Stimulated activated CD4-positive, alpha-beta T cell treated with anti-CD3 and anti-CD28 coated beads, Interleukin-15, amount 100 ng/mL, for 48 hours (primary cell): ENCODE measurements at places on chromosomes 7 and 10.

DNA sequence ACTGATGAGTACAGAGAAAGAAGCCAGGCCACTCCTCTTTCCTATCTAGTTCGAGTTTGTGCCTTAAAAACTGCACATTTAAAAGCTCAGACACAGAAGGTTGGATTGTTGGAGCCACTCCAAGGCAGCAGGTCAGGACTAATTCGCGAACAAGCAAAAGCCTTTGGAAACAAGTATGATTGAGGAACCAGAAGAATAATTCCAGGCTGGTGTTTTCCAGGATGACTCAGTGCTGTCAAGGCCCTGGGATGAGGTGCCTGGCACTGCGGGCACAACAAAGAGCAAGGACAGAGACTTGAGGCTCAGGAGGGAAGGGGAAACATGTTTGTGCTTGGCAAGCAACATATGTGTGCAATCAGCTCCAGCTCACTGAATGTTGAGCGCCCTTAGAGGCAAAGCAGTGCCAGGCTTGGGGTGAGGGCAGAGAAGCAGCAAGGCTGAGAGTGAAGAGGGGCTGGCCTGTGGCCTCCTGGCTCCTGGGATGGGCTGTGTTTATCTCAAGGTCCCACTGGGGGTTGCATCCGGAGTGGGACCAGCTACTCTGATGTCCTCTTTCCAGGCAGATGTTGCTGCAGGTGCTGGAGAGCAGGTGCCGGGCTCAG, 44.1 kb downstream of the VSTM4 start:
- no peak for DNase-seq

DNA sequence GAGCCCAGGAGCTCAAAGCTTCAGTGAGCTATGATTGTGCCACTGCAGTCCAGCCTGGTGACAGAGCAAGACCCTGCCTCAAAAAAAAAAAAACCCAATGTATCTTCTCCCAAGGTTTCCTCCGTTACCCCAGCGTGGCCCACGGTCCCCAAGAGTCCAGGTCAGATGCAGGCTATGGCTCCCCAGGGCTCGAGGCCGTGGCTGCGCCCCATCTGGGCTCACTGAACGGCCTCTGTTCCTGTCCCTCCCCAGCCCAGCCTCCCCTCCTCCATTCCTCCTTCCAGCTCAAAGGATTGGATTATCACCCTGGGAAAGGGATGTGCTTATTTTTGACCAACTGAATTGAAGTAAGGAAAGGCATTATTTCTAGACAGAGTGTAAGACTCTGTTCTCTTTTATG, 31.0 kb downstream of the STK32C start:
- DNase-seq, result no peak

DNA sequence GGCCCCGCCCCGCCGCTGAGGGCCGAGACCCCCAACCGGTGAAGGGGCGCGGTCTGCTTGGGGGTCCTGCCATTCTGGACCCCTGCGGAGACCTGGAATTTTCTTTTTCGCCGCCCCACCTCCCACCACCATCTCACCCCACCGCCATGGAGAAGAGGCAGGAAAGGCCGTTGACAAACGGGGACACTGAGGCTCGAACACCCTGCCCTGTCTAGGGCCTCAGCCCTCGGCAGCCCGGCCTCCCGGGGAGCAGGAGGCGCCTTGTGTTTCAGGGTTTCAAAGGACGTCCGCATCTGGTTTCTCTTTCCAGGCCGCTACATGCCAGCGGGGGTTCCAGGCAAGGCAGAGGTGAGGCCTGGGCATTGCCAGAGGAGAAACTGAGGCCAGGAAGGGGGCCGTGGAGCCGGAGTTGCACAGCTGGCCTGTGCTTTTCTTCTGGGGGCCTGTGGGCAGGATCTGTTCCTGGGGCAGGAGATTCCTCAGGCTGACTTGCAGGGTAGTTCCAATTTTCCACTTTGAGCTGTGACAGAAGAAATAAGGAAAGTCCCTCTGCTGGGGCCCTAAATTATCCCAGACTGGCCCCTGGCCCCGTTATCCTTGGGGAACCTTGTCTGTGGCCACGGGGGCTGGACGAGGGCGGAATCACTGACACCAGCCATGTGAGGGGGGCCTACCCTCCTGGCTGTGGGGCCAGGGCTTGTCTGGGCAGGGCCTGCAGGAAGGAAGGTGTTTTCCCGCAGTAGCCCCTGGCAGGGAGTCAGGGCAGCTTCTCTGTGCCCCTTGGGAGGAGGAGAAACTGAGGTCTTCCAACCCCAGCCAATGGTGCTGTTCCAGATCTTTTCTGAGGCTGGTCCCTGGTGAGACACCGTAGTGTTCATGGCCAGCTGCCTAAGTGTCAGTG, 900 bp upstream of the MICALL2 start:
- no peak for DNase-seq

DNA sequence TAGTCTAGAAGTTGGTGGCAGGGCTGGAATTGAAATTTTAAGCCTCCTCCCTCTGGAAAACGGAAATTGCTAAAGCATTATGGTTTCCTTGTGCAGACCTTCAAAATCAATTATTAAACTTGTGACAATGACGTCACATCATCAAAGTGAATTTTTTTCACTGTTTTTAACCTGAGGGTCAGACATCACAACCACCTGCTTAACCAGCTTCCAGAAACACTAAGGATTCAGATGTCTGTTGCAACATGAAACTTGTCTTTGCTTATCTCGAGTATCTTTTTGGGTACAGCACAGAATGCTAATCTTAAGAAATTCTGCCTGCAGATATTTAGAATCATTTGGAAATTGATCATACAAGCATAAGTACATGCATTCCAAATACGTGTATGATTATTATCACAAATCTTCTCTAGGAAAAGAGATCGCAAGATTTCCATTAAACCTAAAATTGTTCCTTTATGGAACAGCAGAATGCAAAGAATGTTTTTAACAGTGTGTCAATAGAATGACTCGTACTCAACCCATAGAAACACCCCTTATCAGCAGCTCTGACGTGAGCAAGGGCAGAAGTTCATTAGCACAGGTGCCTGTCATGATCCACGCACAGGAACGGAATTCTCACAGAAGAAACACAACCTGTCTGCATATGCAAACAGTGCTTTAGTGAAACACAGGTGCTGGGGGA, 4.1 kb upstream of the GTPBP4 start:
- no peak for DNase-seq

DNA sequence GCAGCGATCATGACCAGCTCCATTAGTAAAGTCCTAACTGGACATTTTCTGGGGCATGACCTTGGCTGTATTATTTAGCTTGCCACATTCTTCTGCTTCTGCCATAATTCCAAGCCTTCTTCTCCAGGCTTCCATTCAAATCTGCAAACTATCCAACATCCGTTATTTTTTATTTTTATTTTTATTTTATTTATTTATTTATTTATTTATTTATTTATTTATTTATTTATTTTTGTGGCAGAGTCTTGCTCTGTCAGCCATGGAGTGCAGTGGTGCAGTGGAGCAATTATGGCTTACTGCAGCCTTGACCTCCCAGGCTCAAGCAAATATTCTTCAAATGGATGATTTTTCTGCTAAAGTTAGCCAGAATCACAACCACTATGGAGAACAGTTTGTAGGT, 187.2 kb upstream of the CDK1 start:
- no peak for DNase-seq

DNA sequence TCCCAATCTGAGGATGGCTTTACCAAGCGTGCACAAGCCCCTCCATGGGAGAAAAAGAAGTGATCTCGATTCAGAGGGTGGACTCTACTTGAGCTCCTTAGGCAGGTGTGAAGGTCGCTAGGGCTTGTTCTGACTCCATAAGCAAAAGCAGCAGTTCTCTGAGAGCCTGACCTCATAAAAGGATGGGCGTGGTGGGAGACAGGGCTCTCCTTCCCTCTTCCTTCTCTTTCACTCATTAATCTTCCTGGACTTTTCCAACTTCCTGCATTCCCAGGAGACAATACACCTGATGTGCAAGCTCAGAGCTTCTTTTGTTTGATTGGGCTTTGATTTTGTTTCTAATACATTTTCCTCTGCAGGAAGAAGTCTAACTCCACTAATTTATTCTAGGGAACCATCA, 22.3 kb upstream of the TMEM72 start:
- DNase-seq, result no peak

DNA sequence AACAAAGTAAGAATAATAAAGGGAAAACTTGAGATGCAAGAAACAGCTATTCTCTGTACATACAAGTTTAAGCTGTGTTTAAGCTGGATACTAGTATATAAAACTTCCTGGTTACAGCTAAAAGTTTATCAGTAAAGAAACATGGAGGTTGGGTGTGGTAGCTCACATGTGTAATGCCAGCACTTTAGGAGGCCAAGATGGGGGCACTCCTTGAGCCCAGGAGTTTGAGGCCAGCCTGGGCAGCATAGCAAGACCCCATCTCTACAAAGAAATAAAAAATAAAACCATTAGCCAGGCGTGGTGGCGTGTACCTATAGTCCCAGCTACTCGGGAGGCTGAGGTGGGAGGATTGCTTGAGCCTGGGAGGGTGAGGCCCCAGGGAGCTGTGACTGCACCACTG, 3.2 kb downstream of the RSU1 start:
- DNase-seq, result no peak

DNA sequence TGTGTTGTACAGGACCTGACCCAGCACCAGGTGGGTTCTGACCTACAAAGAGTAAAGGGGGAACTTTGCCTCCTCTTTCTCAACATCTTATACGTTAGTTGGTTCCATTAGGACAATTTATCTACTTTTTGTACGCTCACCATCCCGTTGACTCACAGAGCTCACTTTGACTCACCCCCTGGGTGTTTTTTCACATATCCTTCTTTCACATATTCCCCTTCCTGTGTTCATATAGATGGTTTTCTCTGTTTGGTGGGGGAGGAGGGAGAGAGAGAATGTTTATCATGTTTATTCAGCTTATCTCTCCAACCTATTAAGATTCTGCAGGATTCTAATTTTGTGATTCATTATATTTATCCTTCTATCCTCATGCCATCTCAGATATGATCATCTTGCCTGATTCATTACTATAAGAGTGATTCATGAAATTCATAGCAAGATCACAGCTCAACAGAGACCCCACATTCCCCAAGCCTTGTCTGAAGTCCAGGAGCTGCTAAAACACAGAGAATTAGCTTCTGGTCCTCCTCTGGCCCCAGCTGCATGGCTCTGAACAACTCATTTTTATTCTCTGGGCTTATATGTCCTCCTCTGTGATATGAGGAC, 37.2 kb downstream of the PRSS2 start:
- no peak for DNase-seq

DNA sequence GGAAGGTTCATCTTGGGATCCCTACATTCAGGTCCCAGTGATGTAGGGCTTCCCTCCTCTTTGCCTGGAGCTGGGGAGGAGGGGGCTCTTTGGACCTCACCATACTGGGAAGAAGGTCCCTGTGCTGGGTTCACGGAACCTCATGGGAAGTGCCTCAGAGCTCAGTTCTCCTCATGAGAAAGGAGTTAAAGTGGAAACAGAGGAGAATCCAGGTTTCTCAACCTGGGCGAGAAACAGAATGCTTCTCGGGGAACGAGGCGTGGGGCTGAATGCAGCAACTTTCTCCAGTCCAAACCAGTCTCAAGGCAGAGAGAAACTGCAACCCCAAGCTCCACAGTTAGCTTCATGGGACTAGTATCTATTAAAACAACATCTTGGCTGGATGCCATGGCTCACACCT, 382.7 kb upstream of the FOXK1 start:
- DNase-seq, result no peak

- DNase-seq, result no peak
These were observed 7.6 kb downstream of the BPGM start for GRCh38 chr7:134654104-134654775.

GRCh38 chr7:1859266-1860035, 189.4 kb downstream of the ELFN1 start:
- DNase-seq, result no peak

- no peak for DNase-seq
These were observed 28.2 kb upstream of the ZPBP start for GRCh38 chr7:50121286-50121685.
